RKO (cell line): ENCODE measurements at places on chromosomes 12 and 14.

DNA sequence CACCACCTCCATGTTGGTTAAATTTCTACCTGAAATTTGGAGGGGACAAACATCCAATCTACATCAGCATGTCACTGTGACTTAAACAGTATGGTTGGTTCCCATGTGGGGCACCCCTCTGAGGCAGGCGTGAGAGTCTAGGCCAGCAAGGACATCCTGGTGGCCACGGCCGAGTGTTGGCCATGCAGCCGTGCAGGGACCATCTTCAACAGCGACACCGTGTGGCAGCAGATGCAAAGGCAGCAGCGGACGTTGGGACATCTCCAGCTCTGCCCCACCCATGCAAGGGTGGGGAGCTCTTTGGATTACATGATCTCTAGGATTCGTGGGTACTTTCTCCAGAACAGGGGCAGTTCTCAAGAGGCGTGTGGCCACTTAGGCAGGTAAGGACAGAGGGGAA is 49.8 kb downstream of the NOC4L start:
- no peak for DNase-seq

- no peak for DNase-seq
These were observed 8.2 kb downstream of the NOC4L start for GRCh38 chr12:132152411-132152821.

DNA sequence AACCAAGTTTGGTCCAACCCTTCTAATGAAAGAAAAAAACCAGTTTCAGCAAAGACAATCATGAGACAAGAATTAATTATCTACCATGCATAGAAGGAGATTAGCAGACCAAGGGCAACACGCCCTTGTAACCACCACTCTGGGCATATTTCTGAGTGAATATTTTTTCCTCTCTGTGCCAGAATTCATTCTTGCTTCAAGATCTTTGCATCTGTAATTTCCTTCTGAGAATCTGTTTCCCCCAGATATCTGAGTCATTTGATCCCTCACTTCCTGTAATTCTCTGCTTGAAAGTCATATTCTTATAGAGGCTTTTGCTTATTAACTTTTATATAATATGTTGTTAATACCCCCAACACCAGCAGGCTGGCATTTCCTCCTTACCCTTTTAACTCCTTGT is 243.7 kb downstream of the SLC16A7 start:
- DNase-seq: no peak

DNA sequence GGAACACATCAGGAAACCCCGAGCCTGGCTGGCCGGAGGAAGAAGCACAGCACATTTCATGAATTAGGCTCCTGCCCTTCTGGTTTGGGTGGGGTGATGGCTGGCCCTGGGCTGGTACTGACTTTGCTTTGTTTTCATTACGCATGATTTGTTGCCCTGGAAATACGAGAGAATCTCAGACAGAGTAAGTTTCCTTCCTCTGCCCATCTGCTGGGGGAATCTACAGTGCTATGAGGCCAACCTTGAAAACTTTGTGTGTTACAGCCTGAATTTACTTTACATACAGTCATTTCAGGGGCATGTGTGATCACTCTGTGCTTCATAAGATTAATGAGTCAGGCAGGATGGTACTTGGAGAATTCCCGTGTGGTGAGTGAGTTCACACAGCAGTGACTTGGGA is 20.5 kb upstream of the SLC5A8 start:
- DNase-seq: peak; percentile 79

DNA sequence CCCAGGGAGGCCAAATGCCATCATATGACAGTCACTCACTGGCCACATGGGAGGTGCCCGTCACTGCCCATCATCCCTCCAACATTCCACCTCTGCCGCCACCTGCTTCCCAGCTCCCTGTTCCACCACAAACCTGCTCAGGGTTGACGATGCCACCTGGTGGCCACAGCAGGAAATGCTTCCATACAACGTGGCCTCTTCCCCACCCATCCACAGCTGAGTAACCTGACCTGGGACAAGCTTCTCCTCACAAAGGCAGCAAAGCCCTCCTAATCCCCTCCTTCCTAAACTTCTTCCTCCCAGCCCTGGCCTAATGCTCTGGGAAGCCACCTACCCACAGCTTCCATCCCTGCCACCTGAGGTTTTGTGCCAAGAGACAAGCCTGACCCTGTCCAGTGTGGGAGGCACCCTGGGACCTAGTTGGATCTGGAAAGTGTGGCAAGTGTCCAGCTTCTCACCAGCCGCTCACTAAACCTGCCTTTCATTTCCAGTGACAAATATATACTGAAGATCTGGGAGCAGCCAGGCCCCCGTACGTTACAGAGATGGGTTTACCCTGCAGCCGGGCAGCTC is 4.3 kb downstream of the DEGS2 start:
- DNase-seq: peak; percentile 41

GRCh38 chr14:105146976-105147635 is 21.5 kb downstream of the JAG2 start:
- no peak for DNase-seq

GRCh38 chr14:50758945-50759344 is 72.0 kb downstream of the NIN start:
- DNase-seq: no peak
